Caki2 (cell line): ENCODE measurements at places on chromosomes 13 and 19. TPM values are rescaled to one million over a fixed set of nuclear protein-coding genes. Genes with fewer than 3 reads are reported as not detected.

GRCh38 chr13:20373861-20374260 lies 141.7 kb upstream of the GJB6 start:
- no peak for DNase-seq

DNA sequence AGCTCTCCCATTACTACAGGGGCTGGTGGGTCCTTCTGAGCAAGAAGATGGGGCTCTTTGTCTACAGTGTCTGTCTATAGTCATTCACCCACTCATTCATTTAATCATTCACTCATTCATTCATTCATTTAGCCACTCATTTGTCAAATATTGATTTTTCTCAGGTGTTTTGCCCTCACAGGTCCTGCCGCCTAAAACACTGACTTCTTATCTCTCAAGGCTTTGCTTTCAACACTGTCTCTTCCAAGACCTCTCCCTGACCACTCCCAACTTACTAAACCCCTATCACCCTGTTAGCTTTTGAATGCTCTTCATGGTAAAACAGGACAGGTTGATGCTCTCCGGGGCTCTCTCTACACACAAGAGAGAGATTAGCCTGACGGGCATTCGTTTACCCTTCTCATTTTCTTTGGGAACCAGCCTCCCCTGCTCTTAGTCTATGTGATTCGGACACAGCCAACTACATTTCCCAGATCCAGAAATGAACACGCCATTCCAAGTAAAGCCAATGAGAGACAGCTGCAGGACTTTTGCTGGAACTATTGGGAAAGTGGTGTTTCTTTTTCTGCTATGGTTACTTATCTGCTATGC lies 22.7 kb downstream of the FAM187B start:
- DNase-seq, result no peak

The TSKS gene
- total RNA-seq, result not detected in 2 replicates

The NALCN gene
- 0.34 TPM in 1 of 2 replicates, not detected in the other for total RNA-seq

GRCh38 chr13:31485183-31485582 lies 254.1 kb upstream of the RXFP2 start:
- DNase-seq, result no peak
